ENCODE measurements at places on chromosomes 7 and 10. TPM values are rescaled to one million over a fixed set of nuclear protein-coding genes. Genes with fewer than 3 reads are reported as not detected.

ASAH2 gene
- 5.8 TPM for total RNA-seq

DDX21 gene
- 127 TPM for total RNA-seq

GAD2 gene
- not detected for total RNA-seq

HOXA9 gene
- total RNA-seq, result not detected

PRLHR gene
- total RNA-seq, result not detected

TMEM140 gene
- total RNA-seq, result 13.6 TPM

UPK3BL2 gene
- 26.0 TPM for total RNA-seq

Measured in activated naive CD4-positive, alpha-beta T cell treated with anti-CD3 and anti-CD28 coated beads, Interleukin-2, amount 50 U/mL, for 72 hours (primary cell).